Suprapubic skin (tissue), 4 donors: ENCODE measurements at places on chromosomes 16 and 17.

GRCh38 chr16:59683709-59684108, 949.6 kb upstream of the GOT2 start:
- no peak for DNase-seq

DNA sequence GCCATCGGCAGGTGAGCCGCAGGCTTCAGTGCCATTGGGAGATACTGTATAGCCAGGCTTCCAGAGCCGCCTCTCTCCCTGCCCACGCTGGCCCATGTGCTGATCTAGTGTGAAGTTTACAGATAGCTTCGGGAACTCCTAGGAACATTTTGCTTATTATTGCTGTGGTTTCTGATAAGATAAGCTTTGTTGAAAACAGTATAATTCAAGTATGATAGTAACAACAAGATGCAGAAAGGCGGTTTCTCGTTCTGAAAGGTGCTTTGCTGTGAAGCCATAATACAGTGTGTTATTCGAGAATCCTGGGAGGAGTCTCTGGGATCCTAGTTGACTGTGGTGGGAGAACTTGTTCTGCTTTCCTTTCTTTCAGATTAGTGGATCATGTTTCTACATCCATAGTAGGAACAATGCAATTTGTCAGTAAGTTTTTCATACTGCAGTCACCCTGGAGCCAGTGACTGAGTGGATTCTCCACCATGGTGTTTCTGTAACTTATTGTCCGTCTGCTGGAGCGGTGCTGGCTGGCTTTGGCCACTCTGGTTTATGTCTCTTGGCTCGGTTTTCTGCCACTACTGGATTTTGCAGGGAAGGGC, 31.5 kb downstream of the RAB11FIP3 start:
- no peak for DNase-seq

DNA sequence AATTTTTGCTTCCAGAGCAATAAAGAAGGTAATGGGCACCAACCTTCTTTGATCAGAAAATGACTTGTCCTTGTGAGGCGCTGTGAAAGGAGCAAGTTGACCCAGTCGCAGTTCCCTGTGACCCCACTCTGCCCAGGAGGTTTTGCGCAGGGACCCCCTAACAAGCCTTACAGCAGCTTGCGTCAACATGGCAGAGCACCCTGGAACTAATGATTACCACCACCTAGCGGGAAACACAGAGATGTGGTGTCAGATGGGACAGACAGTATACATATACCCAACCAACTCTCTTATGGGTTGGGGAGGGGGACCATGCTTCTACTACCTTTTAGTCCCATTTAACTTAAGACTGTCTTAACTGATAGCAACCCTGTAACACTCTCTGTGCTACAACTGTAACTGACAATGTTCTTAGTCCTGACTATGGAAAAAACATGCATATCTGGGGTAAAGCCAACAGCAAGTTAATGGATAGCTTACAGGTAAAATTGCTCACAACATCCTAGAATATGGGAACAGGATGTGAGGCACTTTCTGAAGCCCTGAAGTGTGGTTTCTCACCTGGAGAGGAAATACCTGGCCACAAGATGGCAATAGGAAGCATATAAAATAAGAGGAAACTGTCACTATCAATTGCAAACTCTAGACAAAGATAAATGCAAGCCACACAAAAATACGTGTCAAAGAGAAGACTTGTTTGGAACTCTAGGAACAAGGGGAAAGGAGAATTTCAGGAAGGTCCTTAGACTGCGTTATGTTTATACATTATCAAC, 3.0 kb downstream of the KARS1 start:
- no peak for DNase-seq

DNA sequence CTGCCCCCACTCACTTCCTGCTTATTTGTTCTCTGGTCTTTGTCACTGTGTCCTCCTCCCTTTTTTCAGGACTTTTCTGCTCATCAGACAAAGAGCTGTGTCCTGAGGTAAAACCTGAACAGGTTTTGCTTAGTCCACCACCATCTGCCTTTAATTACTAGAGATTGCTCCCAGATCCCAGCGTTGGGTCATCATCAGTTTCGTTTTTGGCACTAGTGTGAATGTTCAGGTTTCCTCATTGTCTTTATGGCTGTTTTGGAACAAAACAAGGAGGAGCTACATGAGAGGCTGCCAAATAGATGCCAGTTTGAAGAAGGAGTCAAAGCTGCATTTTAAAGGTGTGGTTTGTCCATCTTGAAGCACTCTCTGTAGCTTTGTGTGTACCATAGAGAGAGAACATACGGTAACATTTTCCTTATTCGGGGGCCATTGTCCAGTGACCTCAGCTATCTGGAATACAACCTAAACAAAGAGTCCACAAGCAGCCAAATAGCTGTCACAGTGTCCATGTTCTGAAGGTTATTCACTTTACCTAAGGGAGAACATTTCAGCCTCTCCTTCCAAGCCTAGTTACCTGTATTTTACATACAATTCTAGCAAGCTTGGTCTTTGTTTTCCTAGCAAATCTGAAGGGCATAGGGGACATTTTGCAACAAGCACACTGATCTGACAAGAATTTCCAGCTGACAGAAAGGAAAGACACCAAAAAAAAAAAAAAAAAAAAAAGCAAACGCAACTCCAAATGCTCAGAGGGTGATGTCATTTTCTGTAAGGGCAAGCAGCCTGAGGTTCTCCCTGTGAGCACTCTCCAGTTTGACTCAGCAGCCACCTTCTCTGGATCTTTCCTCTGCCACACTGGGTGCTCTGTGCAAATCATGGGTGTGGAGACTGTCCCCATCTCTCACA, 196.1 kb downstream of the NTN1 start:
- no peak for DNase-seq

GRCh38 chr16:31148896-31149295, 970 bp downstream of the PRSS36 start:
- no peak for DNase-seq

DNA sequence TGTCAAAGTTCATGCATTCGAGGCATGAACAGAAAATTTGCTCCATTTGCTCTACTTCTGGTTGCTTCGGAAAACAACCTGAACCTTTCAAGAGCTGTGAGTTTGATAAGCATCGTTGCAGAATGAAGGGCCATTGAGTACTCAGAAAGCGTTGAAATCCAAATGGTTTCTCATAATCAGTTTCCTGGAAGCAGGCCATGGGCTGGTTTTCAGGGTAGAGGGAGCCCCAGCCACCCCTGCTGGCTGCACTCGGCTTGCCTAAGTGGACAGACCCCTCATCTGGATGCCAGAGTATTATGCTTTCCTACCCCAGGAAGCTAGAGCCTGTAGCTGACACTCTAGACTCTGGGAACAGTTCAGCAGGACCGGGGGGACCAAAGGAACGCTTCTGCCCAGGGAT, 24.4 kb downstream of the SCNN1G start:
- DNase-seq = no peak

DNA sequence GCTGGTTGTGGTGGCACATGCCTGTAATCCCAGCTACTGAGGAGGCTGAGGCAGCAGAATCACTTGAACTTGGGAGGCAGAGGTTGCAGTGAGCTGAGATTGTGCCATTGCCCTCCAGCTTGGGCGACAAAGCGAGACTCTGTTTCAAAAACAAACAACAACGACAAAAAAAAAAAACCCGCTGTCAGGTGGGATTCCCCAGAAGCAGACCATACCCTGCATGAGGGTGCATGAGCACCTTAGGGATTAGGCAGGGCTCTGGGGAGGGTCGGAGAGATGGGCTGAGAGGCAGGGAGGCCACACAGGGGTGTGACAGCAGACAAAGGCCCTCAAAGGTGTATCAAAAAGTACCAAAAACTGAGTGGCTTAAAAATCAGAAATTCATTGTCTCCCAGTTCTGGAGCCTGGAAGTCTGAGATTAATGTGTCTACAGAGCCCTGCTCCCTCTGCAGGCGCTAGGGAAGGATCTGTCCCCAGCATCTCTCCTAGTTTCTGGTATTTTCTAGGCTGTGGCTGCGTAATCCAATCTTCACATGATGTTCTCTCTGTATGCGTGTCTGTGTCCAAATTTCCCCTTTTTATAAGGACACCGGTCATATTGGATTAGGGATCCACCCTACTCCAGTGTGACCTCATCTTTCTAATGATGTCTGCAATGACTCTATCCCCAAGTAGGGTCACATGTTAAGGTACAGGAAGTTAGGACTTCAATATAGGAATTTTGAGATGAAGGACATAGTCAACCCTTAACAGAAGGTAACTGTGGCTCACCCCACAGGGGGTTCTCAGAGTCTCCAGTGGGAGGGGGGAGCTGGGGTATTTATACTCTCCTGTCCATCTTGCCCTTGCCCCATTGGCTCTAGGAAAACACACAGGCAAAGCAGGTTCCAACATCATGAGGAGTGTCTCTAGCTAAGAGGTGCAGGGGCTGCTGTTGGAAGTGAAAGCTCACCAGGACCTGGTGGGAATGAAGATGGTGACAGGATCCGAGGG, 13.6 kb upstream of the TVP23A start:
- DNase-seq = no peak

GRCh38 chr17:63516910-63517824, 6.0 kb upstream of the KCNH6 start:
- no peak for DNase-seq

GRCh38 chr17:37507111-37507510, 17.4 kb downstream of the DUSP14 start:
- DNase-seq = no peak

DNA sequence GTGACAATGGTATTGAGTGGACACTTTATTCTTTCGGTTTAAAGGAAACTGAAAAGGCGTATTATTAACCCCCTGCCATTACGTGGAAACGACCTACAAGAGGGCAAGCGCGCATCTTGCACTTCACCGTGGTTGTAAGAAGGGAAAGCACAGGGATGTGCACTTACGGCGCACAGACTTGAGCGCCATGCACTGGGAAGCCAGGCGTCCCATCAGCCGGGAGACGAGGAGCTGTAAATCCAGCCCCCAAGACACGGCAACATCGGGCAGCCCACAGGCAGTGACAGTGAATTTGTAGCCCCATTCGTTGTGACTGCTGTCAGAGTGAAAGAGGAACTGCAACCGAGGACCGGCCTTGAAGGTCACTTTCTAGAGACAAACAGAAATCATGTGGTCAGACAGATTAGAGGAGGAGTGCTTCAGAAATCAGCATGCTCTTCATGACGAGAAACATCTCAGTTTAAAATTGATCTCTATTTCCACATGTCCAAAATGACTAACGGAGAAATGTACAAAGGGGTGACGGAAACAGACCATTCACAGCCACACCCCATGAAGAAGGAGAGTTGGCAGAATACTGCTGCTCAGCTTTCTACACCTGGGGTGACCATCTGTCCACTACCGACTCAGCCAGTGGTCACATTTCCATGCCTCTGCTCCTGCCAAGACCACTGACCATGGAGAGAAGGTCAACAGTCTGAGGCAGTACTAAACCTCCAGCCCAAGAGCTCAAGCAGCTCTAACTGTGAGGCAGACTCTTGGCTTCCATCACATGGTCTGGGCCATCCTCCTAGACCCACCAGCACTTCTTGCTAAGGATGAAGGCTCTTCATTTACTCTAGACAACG, 68.6 kb downstream of the ZZEF1 start:
- DNase-seq = no peak

GRCh38 chr16:80612461-80613017, 71.7 kb downstream of the DYNLRB2 start:
- DNase-seq = no peak

GRCh38 chr16:27164352-27164751, 39.0 kb upstream of the KDM8 start:
- DNase-seq = no peak

DNA sequence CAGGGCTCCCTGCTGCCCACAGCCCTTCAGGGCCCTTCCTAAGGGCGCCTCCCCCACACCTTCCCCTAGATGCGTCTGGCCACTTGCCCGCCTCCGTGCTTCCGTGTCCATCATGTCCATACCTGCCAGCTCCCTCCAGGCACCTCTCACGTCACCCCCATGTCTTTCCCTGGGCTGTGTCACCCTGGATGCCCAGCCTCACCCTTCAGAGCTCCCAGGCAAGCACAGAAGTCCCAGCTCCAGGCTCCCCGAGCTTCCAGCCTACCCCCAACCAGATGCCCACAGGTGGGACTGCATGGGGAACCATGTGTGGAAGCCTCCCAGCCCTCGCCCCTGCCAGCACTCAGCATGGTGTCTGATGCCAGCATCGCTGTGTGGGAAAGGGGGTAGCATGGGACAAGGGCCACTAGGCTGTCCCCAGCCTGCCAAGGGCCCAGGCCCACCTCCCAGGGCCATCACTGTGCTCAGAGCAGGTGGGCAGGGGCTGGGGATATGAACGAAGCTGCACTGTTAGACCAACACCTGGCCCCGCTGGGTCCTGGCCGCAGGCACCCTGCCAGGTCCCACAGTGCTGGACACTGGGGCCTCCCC, 1.9 kb upstream of the AXIN1 start:
- peak; percentile 75 for DNase-seq

GRCh38 chr17:17091276-17091675, 49.0 kb downstream of the MPRIP start:
- no peak for DNase-seq

DNA sequence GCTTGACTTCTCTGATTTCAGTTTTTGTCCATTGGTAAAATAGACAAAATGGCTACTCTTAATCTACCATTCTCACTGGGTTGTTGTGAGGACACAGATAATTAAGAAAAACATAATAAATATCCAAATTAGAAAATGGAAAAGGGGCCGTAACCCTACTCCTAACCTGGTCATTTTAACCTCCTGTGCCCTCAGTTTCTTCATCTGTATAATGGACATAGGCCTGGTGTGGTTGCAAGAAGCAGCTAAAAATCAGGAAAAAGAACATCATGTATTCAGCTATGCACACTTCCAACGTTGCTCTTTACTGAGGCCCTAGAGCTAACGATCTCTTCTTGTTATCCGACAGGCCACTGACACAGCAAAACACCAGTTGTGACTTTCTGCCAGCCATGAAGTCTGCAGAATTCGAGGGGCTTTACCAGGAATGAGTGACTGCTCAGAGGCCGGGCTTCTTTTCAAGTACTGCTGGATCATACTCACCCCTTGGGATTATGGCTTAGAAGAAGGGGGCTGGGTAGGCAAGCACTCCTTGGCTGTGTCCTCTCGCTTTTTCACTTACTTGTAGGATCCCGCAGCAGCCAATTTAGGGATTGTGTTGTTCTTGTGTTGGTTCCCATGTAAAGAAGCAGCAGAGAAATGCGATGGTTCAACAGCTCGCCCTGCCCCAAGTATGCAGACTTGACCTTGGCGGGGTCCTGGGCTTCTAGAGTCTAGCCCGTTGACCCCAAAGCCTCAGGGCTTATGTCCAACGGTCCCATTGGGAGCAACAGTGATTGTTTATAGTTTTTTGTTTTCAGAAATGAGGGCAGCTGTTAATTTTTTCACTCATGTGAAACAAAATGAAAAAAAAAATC, 20.9 kb downstream of the LDAF1 start:
- no peak for DNase-seq

GRCh38 chr17:51103451-51103850, 17.2 kb downstream of the SPAG9 start:
- DNase-seq = no peak
